ENCODE measurements at places on chromosomes 6 and 20. TPM values are rescaled to one million over a fixed set of nuclear protein-coding genes. Genes with fewer than 3 reads are reported as not detected.

GRCh38 chr6:146357578-146358430, 185.8 kb upstream of the RAB32 start:
- no peak for DNase-seq

MYH7B gene
- 1.1 TPM for polyA plus RNA-seq

- no peak for DNase-seq
Measured at GRCh38 chr6:195861-196360, 96.4 kb upstream of the DUSP22 start.

DNA sequence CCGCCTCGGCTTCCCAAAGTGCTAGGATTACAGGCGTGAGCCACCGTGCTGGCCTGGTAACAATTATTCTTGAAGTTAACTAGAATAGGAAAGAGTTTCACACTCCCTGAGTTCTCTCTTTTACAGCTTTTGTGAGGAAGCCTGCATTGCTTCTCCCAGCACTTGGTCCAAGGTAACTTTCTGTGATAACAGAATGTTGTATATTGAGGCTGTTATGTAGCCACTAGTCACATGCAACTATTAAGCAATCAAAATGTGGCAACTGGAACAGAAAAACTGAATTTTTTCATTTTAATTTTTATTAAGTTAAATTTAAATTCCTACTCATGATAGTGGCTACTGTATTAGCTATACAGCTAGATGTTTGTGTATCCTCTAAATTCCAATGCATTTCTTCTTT, 2.5 kb downstream of the TRIM38 start:
- no peak for DNase-seq

HLA-DPA1 gene
- polyA plus RNA-seq, result 37.0 TPM

CASS4 gene
- polyA plus RNA-seq, result 3.4 TPM

DNA sequence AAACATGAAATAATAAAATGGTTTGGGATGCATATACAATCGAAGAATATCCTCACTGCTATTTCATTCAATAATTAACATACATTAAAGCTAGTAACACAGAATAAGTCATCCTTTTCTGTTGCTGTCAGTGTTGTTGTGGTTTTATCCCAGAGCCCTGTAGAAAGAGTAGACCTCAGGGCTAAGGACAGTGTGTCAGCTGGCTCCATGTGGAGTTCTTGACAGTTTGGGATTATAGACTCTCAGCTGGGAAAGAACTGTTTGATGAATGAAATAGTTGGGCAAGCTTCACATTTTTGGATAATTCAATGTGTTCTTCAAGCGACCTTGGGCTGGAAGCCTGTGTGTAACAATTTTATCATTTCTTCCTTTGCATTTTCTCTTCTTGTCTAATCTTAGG, 10.1 kb downstream of the UTRN start:
- DNase-seq, result no peak

SIRPD gene
- polyA plus RNA-seq, result not detected

DNA sequence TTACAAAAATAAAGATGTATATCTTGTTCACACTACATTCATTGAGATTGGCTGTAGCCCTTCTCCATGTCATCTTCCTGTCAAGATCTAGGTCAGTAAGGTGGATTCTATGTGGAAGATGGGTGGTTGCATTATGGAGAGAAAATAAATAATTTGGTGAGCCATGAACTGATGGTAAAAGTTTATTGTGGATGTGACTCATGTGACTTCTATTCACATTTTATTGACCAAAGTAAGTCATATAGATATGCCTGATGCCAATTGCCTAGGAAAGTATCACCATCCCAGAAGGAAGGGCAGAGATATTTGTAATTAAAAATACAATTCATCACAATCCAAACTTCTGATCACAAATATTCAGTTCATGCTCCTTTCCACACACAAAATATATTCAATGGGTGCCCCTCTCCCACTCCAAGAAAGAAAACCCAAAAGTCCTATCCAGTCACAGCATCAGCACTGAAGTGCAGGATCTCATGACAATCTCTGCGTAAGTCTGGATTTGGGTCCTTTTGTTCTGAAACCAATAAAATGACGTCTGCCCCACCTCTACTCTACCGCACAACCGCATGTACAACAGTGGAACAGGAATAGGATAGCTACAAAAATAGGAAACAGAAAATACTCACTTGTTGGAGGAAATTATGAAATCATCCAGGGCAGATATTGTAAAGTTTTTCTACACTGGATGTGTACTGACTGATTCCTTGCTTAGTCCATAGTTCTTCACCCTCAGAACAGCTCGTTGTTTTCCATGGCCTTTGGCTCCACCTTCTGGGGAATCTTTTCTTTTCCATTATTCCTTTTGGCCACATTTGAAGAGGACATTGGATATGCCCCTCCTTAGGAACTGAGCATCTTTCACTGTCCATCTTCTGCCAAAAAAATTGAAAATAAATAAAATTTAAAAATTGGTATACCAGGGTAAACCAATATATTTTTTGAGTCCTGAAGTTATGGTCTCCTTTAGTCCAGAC, 16.1 kb upstream of the SLC17A3 start:
- no peak for DNase-seq

DNA sequence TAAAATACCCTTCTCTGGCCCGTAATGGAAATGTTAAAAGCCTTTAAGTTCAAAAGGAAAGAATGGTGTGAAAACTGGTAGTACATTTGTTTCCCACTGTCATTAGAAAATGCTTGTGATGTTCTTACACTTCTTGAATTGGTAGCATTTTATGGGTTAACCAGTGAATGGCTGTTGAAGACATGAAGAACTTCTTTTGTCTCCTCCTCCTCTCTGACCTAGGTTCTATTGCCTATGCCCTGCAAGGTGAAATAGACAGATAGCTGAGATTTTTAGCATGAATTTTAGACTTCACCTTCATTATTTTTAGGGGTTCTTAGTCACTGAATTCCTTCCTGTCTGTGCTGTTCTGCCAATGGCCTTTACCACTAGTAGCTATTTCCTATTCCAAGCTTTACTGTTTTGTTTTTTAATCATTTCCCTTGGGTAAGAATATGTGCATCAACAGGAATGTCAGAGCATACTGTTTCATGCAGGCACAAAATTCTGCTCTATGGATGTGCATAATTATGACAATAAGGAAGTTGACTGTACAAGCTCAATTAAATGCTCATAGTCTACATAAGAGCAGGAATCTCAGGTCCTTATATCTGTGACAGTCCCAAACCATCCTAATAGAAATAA, 4.9 kb downstream of the TNFAIP3 start:
- no peak for DNase-seq

TRIM15 gene
- polyA plus RNA-seq, result 0.29 TPM

DNA sequence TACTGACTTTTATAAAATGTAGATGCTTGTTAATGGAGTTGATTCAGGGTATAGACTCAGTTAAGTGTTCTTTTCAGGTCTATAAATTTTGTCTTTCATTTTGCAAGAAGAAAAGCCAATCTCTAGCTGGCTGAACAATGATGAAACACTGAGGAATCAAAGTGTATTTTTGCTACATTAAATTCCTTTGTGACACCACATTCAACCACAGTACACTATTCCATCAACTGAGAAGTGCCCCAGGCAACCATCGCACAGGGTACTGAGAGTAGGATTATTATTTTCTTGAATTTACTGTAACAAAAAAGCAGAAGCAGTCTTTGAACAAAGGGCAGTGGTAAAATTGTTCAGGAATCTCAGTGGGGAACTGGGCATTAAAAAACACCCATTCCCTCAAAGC, 83.6 kb downstream of the PREP start:
- no peak for DNase-seq

GGTLC1 gene
- not detected for polyA plus RNA-seq

PRRT1 gene
- polyA plus RNA-seq, result 4.0 TPM

ADGB gene
- 0.72 TPM for polyA plus RNA-seq

GRCh38 chr6:168107191-168107983, 28.4 kb upstream of the FRMD1 start:
- no peak for DNase-seq

GRCh38 chr6:133463790-133464189, 222.6 kb downstream of the EYA4 start:
- no peak for DNase-seq

GRCh38 chr6:150902142-150902776, 36.8 kb downstream of the MTHFD1L start:
- no peak for DNase-seq

DNA sequence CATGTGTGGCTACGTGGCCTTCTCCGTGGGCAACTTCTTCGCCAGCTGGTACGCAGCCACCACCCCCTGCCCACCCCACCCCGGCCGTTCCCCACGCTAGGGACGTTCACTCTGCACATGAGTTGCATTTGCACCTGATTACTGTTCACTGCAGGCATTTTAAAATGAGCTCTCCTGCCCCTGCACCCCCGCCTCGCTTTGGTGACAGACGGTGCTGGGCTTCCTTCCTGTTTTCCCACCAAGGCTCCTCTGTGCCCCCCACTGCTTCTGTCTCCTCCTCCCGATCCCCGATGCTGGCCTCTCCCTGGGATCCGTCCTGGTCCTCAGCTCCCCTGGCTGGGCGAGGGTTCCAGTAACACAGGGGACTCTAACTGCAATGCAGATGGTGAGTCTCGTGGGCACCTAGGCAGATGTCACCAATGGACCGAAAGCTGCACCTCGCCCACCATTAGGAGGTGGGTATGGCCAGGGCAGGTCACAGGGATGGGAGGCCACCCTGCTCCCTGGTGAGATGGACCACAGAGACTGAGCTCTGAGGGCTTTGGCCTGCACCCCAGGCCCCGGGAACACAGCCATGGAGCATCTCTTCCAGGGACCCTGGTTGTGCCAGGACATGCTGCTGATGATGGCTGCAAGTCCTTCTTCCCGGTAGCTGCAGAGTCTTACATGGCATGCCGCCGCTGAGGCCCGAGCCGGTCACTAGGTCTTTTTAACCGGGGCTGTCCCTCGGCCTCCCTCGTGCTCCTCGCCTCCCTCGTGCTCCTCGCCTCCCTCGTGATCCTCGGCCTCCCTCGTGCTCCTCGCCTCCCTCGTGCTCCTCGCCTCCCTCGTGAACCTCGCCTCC, 3.8 kb downstream of the UNC93A start:
- DNase-seq, result no peak

- DNase-seq, result no peak
Measured at GRCh38 chr6:130426066-130426721, 60.4 kb downstream of the TMEM200A start.

DNA sequence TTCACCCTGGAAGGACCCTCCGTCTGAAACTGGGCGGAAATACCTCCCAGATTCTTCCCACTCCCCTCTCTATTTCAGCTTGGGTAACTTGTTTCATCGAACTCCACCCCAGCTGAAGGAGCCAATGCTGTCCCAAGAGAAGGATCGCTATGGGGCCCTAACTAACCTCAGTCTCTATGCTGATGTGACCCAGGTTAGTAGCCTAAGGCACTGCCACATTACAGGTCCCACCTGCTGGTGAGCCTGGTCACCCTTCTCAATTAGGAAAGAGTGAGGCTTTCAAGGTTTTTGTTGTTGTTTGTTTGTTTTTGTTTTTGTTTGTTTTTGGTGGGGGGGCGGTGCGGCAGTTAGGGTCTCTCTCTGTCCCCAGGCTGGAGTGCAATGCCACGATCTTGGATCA, 168.4 kb downstream of the OR2B2 start:
- no peak for DNase-seq

DNA sequence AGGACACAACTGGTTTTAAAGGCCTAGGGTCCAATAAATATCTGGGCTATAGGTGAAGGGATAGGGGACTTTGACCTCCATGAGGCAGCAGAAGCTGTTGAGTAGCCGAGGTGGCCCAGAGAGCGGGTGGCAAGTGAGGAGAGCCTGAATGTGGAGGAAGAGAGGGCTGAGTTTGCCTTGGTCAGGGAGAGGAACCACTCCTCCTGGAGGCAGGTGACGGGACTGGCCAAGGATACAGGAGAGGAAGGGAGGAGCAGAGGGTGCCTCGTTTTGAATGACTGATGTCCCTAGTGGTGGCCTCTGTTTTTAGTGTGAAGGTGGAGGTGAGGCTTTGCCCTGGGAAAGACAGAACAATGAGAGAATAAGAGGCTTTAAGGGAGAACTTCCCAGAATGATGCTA, 19.1 kb upstream of the AAR2 start:
- DNase-seq, result no peak

COMMD7 gene
- 73.7 TPM for polyA plus RNA-seq

DPM1 gene
- polyA plus RNA-seq, result 62.8 TPM

- DNase-seq, result no peak
Measured at GRCh38 chr6:3708540-3708939, 43.0 kb downstream of the PXDC1 start.

DNA sequence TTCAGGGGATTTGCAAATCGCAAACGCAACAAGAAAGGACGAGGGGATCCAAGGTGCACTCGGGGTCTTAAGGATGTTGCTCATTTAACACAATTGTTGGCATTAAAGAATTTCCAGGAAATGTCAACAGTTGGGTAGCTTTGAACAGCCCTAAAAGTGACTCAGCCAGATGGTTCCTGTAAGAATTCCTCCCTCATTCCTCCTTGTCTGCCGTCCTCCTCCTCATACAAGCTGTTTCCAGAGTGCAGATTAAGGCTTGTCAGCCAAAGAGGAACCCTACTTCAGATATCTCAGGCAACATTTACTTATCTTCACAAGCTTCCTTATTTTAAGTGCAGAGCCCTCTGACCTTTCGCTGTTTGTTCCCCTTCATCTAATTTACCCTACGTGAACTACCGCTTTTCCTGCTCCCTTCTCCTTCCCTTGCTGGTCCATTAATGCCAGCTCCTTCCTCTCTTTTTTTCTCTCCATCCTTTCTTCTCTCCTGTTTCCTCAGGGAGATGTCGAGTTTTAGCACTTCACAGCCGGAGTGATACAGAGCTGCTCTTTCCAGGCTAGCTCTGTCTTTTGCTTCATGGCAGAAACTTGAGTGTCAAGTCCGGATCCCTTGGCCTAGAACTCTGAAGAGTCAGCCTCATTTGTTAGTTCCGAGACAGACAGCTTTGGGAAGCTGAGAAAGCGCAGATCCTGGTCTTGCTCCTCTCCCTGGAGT, 26.1 kb upstream of the TBC1D7 start:
- no peak for DNase-seq

- DNase-seq, result no peak
Measured at GRCh38 chr6:101517632-101518031, 124.1 kb downstream of the GRIK2 start.

PDE7B gene
- polyA plus RNA-seq, result 8.4 TPM

ZBTB9 gene
- polyA plus RNA-seq, result 18.0 TPM

DNA sequence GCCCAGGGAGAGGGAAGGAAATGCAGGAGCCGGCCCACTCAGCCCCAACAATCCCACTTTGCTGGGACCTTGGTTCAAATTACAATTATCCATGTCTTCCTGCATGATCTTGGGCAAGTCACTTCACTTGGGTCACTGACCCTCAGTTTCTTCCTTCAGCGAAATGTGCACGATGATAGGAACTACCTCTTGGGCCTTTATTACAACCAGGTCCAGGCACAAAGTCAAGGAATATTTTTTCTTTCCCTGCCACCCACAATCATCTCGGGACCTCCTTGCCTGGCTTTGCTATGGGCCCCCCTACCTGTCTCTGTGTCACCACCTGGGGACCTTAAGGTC, 358 bp upstream of the PLTP start:
- no peak for DNase-seq

GRCh38 chr6:35019171-35019570, 122.0 kb downstream of the TCP11 start:
- DNase-seq, result no peak

- no peak for DNase-seq
Measured at GRCh38 chr20:19783966-19784401, 25.9 kb downstream of the RIN2 start.

- DNase-seq, result no peak
Measured at GRCh38 chr6:7902867-7903266, 7.7 kb downstream of the TXNDC5 start.

Data from right renal pelvis (tissue), 4 donors.